Kidney (tissue), 22 donors: ENCODE measurements at places on chromosomes 6 and 20.

DNA sequence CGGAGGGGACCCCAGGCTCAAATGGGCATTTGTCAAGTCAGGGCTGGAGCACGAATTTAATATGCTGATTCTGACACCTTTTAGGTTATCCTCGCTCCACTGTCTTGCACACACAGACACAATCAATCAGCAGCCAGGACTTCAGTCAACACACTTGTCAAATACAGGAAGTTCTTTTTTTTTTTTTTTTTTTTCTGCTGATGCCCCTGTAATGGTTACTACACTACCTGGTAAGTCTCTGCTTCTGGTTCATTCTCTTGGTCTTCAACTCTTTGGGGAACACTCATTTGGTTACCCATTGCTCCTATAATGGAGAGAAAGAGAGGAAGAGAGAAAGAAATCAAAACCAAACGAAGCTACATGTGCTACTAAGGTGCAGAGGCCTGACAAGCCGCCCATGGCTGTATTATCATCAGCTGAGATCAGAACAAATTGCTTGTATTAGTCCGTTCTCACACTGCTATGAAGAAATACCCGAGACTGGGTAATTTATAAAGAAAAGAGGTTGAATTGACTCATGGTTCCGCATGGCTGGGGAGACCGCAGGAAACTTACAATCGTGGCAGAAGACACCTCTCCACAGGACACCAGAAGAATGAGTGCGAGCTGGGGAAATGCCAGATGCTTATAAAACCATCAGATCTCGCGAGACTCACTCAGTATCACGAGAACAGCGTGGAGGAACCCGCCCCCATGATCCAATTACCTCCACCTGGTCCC is 11.8 kb downstream of the BCAS1 start:
- DNase-seq, result no peak

DNA sequence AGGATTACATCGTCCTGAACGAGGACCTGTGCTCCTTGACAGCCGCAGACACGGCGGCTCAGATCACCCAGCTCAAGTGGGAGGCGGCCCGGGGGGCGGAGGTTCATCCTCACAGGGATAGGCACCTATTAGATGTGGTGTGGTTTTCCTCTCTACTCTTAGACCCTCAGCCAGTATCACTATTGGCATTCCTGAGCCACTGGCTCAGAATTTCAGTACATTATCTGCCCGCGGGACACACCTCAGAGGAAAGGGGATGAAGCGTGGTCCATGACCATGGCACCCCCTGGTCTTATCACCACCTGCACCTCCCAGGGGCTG is 34.6 kb upstream of the HLA-G start:
- DNase-seq, result no peak

DNA sequence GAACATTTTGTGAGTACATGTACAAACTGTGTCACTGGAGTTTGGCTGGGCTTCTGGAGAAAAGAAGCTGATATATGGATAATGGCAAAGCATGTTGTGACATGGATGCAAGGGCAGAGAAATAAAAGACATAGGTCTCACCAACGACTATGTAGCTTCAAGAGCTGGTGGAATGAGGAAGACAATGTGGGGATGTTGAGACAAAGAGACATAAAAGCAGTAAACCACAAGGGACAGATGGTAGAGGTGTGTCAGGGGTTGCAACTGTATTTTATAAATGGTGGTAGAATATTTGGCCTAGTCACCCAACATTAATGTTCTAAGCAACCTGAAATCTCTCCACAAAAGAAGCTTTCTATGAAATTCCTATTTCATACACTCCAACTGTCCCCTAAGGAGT is 199.0 kb downstream of the KCNQ5 start:
- DNase-seq, result no peak

DNA sequence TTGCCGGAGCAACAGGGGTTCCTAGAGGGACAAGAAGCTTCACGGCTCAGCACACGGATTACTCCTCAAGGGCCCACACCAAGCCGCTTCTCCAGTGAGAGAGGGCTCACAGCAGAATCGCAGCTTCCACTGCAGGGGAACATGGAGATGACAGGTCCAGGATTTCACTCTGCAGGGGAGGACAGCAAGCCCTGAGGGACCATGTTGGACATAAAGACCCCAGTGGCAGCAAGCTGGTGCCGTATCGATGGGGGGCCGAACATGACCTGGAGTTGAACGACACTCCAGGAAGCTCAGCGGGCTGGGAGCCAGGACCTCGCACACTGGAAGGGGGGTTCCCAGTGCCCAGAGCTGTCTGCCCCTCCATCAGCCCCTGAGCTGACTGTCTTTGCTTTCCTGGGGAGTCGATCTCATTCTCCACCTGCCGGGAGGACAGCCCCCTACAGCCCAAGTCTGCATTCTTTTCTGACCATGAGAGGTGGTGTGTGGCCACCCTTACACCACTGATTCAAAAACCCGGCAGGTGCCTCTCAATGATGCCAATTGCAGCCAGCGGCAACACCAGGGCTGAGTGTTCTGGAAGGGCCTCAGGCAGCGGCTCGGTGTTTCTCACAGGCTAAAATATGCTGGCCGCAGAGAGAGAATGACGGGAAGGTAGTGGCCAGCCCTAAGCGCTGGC is 194.5 kb upstream of the CDH4 start:
- no peak for DNase-seq

- DNase-seq, result no peak
Observed at GRCh38 chr6:50846852-50847155, 28.1 kb downstream of the TFAP2B start.

GRCh38 chr20:48292806-48293205 is 507.5 kb upstream of the SULF2 start:
- no peak for DNase-seq

DNA sequence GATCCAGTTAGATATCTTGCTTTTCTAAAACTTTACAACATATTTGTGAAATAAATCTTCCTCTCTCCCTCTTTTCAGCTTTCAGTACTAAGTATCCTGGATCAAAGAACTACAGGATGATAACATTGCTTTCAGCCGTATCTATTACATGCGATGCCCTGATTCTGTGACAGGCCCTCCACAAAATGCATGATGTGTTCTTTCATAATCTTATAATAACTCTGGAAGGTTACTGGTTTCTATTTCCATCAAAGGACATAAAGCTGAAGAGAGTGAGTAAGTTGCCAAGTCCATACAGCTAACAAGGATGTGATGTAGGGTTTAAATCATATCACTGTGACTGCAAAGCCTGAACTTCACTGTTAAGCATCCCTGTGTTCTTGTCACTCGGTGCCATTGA is 62.9 kb upstream of the ADGRG6 start:
- DNase-seq, result no peak

DNA sequence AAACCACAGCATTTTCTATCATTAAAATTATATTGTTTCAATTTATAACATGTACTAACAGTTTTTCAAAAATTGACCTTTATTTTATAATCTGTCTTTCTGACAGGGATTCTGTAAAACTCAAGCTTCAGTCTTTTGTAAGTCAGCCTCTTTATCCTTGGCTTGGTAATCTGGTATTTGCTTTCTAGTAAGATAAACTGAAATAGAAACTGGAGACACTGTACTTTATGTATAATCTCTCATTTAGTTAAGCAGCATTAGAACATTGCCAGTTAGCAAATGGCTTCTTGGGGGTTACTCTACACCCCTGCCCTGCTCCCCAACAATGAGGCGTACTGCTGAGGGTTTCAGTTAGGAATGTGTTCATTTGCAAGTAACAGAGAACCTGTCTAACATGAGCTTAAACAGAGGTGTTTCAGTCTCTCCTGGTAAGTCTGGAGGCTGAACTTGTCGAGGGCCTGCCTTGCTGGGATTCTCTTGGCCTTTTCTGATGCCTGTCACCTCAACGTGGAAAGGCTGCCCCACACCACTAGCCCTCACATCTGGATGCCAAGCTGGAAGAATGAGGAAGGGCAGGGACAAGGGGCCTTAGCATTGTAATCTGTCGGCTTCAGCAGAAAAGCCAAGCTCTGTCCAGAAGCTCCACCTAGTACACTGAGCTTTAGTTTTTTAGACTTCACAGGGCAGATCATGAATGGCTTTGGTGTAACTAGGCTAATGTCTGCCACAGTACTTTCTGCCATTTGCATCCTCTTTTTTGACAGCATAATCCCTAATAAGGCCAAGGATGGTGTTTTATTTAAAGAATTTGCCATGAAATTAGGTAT is 34.8 kb downstream of the SH3BGRL2 start:
- DNase-seq, result no peak

- DNase-seq, result no peak
Observed at GRCh38 chr6:164926686-164927085, 382.7 kb downstream of the C6orf118 start.

GRCh38 chr6:166687070-166687878 is 60.2 kb upstream of the RPS6KA2 start:
- DNase-seq, result no peak

DNA sequence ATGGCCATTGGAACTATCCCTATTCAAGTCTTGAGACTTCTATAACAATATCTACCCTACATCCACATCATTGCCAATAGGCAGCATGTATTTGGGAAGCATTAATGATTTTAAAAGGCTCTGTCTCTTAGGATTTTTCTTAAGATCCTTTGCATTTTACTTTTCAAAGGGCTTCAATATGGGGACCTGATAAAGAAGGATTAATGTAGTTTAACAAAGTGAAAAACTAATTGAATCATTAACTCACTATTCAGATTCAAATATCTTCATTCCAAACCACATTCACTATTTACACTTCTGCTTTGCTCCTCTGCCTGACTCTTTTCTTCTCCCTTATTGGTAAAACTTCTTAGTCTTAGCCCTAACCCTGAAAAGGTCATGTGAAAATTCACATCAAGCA is 333.0 kb downstream of the EPHA7 start:
- no peak for DNase-seq

DNA sequence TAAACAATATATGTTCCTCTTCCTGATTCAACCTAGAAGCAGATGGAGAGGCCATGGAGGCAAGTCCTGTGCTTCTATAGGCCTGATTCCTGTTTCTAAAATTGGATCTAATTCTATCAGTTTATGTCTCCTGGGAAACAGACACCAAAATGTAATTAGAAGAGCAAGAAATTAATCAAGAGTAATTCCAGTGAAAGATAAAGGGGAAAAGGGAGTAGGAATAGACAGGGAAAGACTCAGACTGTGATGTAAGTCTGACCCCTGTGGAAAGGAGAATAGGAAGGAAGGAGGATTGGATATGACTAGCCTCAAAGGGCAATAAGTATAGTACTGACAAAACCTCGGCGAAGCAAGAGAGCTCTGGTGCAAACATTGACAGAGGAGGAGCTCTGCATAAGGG is 33.9 kb upstream of the FBXO30 start:
- no peak for DNase-seq

DNA sequence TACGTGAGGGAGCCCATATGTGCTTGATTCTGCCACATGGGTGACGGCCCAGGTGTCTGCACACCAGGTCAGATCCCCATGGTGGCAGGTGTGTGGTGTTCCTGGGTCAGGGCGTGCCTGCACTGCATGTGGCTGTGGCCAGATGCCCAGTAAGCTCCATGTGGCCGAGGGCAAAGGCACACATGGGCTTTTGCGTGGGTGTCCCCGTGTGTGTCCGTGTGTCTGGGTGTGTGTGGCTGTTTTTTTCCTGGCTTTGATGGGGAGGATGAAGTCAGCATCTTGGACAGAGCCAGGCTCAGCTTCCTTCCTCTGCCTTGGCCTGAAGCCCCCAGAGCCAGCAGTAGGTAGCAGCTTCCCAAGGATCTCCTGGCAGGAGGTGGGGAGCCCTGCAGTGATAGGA is 1.5 kb upstream of the TNXB start:
- no peak for DNase-seq

DNA sequence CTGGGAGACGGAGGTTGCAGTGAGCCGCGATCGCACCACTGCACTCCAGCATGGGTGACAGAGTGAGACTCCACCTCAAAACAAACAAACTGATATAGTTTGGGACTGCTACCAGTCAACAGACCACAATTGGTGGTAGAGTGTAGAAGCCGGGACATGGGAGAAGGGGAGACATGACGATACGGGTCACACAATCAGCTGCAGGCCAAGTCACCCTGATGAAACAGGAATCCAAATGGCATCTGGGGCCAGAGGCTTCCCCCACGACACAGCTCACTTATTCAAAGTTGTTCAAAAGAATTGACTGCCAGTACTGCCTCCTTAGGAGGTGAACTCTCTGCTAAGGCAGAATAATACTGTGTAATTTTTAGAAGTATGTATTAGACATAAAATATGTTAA is 27.5 kb downstream of the AMD1 start:
- no peak for DNase-seq

DNA sequence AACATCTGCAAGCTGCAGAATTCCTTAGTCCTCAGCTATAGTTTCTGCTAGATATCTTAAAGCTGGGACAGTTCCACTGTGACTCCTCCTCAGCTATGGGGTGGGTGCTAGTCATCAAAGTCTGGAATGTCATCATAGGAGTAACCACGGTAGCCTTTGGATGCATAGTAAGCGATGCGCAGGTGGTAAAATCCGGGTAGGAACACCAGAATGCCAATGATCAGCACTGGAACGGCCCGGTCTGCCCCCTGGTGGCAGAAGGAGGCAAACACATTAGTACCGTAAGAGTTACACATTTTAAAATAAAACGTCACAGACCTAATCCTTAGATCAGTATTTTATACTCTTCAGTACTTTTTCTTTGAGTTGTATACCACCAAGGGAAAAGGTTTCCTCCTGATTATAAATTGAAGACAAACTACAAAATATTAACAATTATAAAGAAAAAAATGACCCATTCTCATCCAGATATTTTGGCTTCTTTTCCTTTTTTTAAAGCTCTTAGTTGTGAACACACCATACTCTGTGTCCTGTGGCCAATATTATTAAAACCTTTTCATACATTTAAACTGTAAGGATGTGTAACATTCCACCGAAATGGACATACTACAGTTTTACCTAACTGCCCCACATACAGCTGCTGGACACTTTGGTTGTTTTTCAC is 18.9 kb downstream of the PCNA start:
- peak; percentile 73 for DNase-seq

- DNase-seq, result no peak
Observed at GRCh38 chr20:46772901-46773300, 63.5 kb downstream of the SLC2A10 start.

DNA sequence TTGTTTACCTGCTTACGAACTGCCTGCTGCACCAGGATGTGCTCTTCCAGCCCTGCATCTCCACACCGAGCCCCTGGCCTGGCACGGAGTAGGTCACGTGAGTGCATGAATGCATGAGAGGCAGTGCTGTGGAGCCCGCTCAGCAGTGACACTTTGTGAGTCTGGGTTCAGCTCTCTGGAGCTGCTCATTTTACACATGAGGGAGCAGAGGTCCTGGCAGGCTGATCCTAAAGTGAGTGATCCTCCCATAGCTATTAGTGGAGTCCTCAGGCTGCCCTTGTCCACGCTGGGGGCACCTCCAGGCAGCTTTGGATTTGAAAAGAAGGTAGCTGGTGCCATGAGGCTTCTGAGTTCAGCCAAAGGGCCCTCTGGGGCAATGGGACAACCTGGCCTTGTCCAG is 64.2 kb downstream of the EDN3 start:
- DNase-seq, result peak; percentile 78

DNA sequence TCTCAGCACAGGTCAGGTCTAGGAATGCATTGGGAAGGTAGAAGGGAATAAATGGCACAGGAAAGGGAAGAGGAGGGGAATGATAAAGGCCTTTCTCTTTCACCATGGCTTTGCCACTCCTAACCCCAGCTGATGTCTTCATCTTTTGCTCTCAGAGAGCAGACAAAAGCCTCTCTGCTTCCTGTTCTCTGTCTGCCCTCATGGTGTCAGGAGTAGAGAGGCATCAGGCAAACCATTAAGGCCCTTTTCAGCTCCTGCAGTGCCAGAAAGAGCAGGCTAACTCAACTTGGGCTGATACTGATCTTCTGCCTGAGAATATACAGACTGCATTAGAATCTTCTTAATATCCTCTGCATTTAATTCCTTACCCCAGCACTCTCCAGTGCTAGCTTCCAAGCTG is 48.0 kb upstream of the STXBP5 start:
- no peak for DNase-seq

- DNase-seq, result peak; percentile 80
Observed at GRCh38 chr20:4925842-4926530, 75.3 kb downstream of the SLC23A2 start.
